Fibroblast of skin of left quadriceps (primary cell): ENCODE measurements at places on chromosomes 5 and 9.

DNA sequence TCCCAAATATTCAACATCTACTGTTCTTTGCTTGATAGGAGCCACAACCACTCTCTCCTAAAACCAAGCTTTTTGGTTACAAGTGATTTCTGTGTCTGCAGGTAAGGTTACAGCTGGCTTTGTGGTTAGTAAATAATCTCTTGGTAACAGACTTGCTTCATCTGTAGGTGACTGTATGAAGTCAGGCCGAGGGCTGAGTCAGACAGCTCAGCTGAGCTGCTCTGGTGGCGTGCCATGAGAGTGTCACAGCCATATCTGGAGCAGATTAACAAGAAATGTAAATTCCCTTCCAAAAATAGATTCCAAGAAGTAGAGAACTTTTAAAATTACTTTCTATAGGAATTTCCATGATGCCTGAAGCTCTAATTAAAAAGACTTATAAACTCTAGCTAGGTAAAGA lies 23.7 kb upstream of the TAS2R1 start:
- DNase-seq: peak; percentile 83

DNA sequence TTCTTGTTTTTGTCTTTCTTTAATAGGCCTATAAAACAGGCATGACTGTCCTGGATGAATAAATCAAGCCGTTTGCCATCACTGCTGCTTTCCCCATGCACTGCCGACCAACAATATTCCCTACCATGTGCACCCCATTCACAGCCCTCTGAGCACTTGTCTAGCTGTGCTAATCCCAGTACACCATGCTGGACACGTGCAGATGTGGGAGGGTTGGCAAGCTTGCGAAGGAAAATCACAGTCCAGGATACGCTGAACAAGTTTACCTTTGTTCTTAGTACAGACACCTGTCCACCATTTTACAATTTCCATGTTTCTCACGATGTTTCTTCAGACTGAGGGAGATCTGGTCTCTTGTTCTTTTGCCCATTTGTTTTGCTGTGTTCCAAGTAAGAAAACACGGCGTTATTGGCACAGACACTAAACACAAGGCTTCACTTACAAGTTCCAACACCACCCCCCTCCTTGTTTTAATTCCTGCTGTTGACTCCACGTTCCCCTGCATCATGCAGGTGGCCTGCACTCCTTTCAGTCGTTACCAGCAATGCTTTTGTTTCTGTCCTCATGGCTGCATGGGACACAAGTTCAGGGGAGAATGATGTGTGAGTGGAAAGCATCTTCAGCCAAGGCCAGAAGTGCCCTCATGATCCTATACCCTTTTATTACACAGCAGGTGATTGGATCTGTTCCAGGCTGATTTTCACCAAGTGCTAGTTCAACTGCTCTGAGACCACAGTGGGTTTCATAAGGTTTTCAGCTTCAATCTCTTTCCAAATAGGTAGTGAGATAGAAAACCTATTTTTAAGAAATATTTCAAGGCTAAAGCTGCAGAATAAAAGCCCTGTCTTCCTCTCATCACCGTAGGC lies 608.9 kb downstream of the IRX1 start:
- DNase-seq: no peak

- no peak for DNase-seq
Observed at GRCh38 chr5:33531824-33532223, 91.1 kb downstream of the TARS1 start.

DNA sequence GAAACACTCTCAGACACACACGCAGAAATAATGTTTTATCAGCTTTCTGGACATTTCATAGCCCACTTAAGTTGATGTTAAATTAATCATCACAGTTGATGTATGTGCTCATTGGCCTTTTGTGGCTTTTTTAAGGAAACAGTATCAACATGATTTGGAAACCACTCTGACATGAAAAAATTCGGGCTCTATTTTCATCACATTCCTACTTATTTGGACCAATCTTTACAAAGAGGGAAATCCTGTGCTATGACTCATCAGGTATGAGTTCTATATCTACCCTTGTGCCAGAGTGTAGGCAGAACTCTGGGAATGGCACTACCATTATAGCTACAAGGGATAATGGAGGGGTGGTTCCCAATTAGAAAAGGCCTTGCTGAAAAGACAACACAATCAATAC lies 388.4 kb upstream of the PTGER4 start:
- peak; percentile 14 for DNase-seq

DNA sequence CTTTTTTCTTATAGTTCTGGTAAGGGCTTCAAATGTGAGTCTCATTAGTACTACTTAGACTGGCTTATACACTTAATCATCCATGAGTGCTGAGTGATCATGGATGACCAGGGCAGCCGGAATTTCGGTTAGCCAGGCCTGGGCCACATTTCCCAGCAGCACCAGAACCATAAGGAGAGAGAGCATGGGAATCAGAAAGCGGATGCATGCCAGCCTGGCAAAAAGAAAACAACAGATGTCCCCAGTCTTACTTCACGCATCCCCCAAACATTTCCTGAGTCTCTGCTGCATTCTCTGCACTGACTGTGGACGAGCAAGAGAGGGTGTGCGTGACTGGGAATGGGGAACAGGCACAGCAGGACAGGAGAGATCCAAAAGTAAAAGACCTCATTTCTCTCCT lies 371.1 kb upstream of the ZNF608 start:
- DNase-seq: peak; percentile 28

GRCh38 chr9:93081081-93081529 lies 14.9 kb upstream of the CARD19 start:
- DNase-seq: no peak

GRCh38 chr5:157172403-157172802 lies 6.3 kb upstream of the GARIN3 start:
- no peak for DNase-seq

DNA sequence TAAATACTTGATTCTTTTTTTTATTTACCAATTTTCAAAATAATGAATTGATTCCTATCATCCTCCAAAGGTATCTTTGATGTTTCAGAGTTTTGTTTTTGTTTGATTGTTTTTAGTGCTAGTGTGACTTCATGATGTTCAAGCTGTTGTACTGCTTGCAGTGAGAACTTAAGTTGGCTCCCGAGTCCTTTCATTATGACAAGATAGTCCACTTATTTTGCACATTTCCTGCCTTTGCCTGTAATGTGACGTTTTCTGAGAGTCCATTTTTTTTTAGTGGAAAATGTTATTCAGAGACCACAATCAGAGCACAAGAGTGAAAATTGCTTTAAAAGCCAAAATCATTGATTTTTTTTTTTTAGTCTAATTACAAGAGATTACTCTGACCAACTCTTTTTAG lies 60.1 kb upstream of the FCHO2 start:
- DNase-seq: no peak

DNA sequence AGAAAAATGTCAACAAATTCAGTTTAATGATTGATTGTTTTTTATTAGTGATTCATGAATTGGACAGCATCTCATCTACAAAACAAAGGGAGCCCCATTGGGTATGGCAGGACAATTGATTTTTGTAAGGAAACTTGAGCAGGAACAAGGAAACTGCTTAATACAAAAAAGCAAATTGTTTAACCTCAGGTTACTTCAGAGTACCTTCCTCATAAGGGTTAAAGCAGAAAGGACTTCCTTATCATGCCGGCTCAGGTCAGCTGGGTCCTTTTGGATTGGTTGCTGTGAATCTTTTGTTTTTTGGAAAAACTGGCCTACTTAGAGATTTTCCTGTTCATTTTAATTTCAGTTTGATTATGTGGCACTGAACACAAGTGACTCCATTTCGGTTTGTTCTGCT lies 211.8 kb downstream of the ARRDC3 start:
- no peak for DNase-seq

- DNase-seq: no peak
Observed at GRCh38 chr9:131330814-131331600, 41.5 kb downstream of the PLPP7 start.

DNA sequence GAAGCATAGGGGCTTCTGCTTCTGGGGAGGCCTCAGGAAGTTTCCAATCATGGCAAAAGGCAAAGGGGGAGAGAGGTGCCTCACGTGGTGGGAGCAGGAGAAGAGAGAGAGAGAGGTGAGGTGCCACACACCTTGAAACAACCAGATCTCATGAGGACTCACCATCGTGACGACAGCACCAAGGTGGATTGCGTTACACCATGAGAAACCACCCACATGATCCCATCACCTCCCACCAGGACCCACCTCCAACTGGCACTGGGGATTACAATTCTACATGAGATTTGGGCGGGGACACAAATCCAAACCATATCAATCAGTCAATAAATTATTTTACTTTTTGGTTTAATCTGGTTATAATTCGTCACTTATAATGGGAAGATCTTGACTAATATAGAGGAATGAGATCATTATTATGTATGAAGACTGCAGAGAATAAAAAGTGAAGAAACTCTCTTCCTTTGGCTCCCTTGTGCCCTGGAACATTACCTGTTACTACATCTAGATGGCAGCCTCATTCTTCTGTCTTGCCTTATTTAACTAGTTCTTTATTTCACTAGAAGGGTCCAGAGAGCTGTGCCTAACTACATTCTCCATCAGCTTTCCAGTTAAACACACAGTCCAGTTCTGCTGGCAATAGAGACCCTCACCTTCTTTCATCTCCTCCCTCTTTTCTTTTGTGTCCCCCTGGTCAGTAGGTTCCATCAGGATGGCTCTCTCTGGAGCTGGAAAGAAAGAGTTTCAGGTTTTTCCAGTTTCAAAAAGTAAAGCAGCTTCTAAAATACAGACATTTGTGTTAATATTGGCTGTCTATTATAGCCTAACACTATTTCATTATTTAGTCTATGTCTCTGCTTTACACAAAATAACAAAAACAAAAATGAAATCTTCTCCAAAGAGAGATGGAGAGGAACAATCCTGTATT lies 21.7 kb upstream of the SPINK7 start:
- DNase-seq: no peak

- no peak for DNase-seq
Observed at GRCh38 chr5:135740475-135740874, 94.0 kb upstream of the SLC25A48 start.

- DNase-seq: no peak
Observed at GRCh38 chr9:134374301-134375010, 48.2 kb downstream of the RXRA start.

DNA sequence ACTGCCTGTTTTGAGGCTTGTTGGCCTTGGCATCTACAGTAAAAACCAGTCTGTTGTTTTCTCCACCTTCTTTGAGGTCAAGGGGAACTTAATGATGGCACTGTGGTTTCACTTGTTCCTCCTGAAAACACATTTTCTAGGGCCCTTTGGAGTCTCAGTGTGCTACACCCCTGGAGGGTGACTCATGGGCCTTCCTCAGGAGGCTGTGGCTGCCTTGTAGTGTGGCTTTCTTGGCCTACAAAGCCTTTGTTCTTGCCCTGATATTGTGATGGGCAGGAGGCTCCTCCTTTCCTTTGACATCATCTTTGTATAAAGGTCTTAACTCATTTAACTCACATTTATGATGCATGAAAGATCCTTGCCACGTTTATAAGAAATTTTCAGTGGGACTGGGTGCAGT lies 56.3 kb upstream of the GPBP1 start:
- DNase-seq: no peak

- no peak for DNase-seq
Observed at GRCh38 chr5:155418960-155419579, 405.5 kb downstream of the KIF4B start.

- no peak for DNase-seq
Observed at GRCh38 chr5:10456583-10457420, 15.1 kb downstream of the ROPN1L start.

GRCh38 chr5:117488976-117489500 lies 914.4 kb upstream of the SEMA6A start:
- DNase-seq: no peak

- peak; percentile 78 for DNase-seq
Observed at GRCh38 chr5:156383510-156384265, 56.7 kb downstream of the SGCD start.

DNA sequence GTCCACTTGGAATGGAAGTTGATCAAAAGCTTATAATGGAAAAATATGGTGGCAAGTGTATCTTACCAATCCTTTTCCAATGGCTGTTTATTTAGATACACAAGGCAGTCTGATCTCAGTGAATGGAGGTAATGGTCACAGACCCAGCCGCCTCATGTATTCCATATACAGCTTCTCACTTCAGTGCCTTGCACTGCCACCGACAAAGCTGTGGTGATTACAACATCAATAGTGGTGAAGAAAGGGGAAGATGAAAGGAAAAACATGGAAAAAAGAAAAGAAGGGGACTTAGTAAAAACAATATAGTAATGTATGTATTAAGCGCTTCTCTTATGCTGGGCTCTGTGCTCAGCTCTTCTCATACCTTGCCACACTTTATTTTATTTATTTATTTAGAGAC lies 297.3 kb upstream of the RASA1 start:
- no peak for DNase-seq

DNA sequence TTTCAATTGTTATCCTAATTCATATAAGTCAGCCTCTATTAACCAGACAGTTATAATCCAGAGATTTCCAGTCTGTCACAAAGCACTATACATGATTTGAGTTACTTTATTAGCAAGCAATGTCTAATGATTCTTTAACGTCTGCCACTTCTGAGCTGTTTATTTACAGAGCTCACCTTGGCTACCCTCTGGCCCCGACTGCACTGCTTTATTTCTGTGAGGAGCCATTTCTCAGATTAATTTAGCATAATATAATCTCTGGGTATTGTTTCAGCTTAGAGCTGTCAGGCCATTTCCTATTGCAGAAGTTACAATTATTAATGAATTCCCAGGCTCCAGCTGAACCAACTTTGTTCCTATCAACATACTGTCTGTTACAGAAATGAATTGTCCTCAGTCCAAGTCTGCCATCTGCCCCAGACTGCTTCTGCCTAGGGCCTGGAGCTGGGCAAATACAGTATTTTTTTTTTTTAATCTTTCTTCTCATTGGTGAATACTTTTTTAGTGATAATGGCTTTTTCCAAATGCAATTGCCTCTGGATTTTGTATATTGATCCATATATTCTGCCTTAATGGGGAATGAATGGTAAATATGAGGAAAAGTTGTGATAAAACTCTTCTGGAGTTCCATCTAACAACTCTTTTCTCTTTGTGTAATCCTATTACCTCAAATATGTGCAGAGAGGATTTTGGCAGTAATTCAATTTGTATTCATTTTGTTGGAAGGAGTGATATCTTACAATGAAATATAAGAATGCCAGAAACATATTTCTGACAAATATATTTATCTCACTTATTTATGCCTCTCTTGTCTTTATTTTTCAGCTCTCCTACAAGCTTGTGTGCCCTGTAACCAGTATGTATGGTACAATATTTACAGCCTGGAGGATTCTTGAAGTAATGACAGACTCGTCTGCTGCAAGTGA lies 104.7 kb downstream of the FOCAD start:
- peak; percentile 8 for DNase-seq

- DNase-seq: no peak
Observed at GRCh38 chr9:98094851-98095250, 24.2 kb downstream of the TRIM14 start.

GRCh38 chr9:14616188-14616982 lies 76.8 kb downstream of the ZDHHC21 start:
- peak; percentile 45 for DNase-seq

GRCh38 chr5:145467446-145467845 lies 367.7 kb downstream of the PRELID2 start:
- DNase-seq: no peak
